ENCODE measurements at places on chromosomes 2 and 18.

DNA sequence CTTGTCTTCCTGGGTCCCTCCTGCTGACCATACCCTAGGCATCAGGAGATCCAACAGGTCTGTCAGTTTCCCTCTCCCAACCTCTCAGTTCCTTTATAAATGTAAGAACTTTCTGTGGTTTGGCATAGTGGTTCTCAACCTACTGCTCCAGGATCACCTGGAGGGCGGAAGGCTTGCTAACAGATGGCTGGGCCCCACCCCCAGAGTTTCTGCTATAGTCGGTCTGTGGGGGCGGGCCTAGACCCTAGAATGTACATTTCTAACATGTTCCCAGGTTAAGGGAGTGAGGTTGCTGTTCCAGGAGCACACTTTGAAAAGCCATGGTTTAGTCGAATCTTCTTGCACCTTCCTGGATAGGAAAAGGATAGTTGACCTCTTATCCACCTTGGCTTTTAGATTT is 37.0 kb downstream of the HK2 start:
- DNase-seq, result no peak

DNA sequence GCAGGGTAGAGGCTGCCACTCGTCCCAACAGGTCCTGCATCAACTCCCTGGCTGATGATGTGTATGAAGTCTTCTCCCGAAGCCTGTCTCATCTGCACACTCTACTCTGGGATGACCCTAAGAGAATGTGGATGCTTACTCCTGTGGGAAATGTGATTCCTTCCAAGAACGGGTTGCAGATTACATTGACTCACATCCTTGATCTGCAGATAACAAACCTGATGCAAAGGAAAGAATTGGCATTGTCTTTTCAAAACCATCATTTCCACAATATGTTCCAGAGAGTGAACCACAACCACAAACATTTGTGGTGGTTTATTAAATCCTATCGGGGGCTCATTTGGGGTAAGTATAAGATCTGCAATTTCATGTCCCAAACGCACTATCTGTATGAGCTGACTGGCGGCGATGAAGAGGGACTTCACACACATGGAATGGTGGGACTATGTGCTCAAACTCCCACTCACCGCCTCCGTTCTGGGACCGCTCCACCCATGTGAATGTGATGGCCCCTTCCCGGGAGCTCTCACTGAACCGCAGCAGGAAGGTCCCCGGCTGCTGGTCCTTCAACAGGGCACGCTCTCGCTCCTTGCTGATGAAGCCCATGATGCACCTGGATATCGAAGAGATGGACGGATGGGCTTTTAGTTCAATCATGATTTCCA is 35.5 kb downstream of the STAT1 start:
- no peak for DNase-seq

DNA sequence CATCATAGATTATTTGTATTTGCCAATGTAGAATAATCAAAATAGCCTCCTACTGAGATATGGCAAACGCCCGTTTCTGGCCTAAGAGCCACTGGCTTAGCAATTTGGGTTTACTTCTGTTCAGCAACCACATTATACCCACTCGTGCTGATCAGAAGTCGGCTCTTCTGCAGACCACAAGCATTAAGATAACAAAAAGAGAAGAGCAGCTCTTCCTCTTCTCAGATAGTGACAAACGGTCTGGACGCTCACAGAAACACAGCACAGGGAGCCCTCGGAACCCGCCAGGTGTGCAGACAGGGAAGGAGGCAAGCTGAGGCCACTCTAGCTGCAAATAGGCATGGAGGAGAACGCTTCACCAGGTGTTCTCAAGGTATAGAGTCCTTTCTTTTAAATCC is 164.0 kb downstream of the HDAC4 start:
- no peak for DNase-seq

GRCh38 chr2:113113807-113114206 is 13.6 kb upstream of the IL1RN start:
- no peak for DNase-seq

GRCh38 chr2:223223156-223223555 is 171.2 kb downstream of the KCNE4 start:
- no peak for DNase-seq

DNA sequence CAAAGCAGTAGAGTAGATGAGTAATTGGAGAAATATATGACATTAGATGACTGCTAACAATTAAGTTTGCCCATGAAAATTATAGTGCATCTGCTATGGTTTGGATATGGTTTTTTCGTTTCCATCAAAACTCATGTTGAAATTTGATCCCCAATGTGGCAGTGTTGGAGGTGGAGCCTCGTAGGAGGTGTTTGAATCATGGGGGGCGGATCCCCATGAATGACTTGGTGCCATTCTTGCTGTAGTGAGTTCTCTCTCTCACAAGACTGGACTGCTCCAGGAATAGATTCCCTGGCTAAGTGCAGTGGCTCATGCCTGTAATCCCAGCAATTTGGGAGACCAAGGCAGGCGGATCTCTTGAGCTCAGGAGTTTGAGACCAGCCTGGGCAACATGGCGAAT is 9.7 kb upstream of the CUL3 start:
- no peak for DNase-seq

GRCh38 chr2:226118471-226119429 is 680.9 kb downstream of the IRS1 start:
- DNase-seq, result no peak

GRCh38 chr2:190280565-190281350 is 38.9 kb downstream of the HIBCH start:
- no peak for DNase-seq

DNA sequence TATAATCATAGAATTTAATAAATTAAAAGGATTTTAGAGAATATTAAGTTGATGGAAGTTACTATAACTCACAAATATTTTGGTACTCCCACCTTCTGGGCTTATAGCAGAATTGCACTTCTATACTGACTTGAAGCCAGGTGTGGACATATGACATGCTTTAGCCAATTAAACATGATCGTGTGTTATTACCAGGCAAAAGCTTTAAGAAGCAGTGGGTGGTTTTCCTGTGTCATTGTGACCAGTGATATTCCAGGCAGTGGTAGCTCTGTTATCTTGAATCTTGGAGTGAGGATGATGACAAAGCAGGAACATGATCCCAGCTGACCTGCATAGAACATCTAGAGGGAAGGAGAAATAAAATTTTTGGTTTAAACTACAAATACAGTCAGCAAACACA is 370.9 kb upstream of the ZEB2 start:
- DNase-seq, result no peak

DNA sequence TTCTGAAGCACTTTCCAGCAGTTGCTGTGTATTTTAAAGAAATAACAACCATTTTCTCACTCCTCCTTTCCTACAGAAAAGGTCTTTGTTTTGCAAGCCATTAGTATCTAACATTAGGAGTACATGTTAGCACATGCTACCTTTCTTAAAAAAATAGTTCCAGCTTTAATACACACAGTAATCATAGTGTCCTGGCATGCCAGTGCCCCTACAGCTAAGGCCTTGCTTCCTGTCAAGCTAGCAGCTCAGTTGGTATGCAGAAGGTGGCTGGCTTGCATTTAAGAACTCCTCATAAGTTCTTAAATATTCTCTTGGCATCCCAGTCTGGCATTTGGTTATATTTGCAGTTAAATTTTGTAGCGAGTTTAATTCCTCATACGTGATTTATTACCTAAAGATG is 141.3 kb upstream of the IL1R2 start:
- DNase-seq, result no peak

GRCh38 chr18:11666176-11666575 is 22.9 kb upstream of the GNAL start:
- DNase-seq, result no peak

- DNase-seq, result no peak
These were observed 95.8 kb downstream of the SLC25A12 start for GRCh38 chr2:171798156-171798820.

DNA sequence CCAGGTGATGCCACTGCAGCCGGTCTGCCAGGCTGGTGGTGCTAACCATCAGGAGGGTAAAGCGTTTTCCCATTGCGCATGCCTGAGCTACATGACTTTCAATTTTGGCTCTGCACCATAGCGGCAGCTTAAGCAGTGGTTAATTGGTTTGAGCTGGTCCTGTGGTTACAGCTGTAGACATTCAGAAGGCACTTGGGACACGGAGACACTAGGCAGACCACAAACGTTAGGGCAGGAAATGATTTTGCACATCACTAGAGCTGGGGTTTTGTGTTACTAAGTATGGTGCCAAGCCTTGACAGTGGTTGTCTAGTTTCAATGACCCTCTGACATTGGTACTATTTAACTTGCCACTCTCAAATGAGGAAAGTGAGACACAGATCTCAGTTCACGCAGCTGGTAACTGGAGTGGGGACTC is 28.9 kb upstream of the CNOT11 start:
- DNase-seq, result no peak

DNA sequence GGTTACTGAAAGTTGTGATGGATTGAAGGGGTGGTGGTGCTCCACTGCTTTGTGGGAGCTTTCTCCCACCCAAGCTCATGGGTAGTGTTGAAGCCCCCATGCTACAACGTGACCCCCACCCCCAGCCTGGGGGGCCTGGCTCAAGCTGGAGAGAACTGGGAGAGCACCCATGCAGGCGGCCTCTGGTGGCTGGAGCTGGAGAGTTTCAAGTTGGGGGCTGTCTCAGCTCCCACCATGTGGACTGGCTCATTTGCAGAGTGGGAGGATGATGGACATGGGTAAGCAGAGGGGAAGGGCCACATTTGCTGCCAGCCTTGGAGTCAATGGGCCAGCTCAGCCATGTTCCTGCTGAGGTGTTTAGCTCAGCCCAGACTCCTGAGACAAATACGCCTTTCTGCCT is 62.8 kb downstream of the INPP4A start:
- no peak for DNase-seq

DNA sequence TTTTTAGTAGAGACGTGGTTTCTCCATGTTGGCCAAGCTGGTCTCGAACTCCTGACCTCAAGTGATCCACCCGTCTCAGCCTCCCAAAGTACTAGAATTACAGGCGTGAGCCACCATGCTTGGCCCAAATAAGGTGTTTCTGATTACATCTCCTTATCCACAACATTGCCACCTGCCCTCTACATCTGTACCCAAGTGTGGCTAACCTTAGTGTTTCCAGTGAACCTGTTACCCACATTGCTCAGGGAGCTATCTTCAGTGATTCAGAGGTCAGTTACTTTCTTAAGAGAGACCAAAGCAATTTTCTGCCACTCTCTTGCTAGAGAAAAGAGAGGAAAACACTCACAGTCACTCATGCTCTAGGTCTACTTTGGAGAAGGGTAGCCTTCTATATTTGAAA is 115.0 kb upstream of the SLC39A10 start:
- no peak for DNase-seq

DNA sequence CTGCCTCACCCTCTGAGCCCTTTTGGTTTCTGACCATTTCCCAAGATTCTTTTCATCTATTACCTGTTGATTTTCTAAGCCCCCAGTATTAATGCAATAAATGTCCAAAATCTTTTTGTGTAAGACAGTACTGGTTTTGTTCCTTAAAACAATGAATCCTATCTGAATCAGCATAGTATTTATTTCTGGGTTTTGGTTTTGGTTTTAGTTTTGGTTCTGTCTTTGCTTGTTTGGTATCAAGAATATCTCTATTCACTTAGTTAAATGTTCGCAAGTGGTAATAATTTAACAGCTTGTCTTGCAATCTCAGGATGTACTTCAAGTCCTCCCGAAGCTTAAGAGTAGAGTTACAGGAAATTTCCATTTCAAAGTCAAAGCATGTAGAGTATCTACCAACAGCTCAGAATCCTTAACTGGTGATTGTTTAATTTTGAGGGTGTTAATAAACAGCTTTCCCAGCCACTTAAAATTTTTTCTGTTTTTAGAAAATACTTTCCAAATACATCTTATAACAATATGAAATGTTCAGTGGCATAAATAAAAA is 67.7 kb upstream of the NEDD4L start:
- no peak for DNase-seq

DNA sequence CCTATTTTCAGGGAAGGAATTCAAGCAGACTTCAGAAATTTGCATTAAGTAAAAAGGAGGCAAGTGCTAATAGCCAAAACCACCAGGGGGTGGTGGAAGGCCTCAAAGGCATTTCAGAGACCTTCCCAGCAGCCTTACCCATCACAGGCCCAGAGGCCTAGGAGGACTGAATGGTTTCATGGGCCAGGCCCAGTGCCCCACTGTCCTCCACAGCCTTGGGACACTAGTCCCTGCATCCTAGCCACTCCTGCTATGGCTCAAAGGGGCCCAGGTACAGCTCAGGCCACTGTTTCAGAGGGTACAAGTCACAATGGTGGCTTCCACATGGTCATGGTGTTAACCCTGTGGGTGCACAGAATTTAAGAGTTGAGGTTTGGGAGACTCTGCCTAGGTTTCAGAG is 58.6 kb upstream of the CHAC2 start:
- no peak for DNase-seq

GRCh38 chr2:26634636-26635230 is 6.4 kb downstream of the CIB4 start:
- DNase-seq, result no peak

- DNase-seq, result no peak
These were observed 27.0 kb downstream of the FOSL2 start for GRCh38 chr2:28419443-28420270.

GRCh38 chr2:46014911-46015654 is 282.1 kb upstream of the EPAS1 start:
- no peak for DNase-seq

- no peak for DNase-seq
These were observed 116.9 kb downstream of the RND3 start for GRCh38 chr2:150370561-150370960.

All from NCI-H446 (cell line).